ENCODE measurements at places on chromosomes 3 and 15.

DNA sequence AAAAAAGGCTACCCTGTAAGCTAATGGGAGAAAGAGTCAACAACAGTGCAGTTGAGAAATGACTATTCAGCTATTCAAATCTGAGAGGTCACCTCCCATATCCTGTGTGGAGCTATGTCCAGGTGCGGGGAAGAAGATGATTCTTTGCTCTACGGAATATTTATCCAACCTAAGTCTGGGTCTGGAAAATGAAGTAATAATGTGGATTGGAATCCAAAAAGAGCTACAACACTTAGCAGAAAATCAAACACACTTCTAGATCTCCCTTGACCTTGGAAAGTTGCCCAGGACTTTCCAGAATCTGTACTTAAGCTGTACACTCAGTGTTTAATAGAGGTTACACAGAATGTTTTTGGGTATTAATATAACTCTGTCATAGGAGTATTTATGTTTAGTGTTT lies 251.9 kb downstream of the NAALADL2 start:
- no peak for DNase-seq

DNA sequence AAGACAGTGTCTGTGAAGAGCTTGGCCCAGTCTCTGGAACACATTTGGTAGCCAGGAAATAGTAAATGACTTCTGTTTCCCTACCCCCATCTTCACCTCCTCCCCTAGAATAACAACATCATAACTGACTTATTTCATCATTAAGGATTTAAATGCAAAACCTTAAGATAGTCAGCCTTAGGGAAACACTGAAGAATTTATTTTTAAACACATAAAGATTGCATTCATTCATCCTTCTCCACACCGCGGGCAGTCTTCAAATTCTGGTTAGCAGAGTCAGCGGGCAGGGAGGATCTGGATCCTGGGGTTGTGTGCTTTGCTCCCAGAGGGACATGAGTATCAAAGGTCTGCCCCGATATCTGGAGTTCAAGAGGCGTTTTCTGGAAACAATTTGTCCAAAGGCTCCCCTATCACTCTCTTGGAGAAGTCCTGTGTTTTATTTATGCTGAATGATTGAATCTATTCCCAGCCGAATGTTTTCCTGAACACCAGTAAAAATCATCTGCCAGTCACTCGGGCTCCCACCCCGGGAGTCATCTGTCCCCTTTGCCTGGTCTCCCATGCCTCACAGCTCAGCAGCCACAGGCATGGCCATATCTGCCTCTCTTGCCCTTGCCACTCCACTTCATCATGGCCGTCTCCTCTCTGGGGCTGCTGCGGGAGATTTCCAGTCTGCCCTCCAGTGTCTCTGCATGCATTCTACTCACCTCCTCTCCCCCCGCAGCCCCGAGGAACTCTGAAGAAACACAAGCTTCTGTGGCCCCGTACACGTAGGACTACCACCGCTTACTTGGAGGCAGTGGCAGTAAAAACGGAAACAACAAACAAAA lies 234.7 kb upstream of the CTDSPL start:
- DNase-seq, result no peak

DNA sequence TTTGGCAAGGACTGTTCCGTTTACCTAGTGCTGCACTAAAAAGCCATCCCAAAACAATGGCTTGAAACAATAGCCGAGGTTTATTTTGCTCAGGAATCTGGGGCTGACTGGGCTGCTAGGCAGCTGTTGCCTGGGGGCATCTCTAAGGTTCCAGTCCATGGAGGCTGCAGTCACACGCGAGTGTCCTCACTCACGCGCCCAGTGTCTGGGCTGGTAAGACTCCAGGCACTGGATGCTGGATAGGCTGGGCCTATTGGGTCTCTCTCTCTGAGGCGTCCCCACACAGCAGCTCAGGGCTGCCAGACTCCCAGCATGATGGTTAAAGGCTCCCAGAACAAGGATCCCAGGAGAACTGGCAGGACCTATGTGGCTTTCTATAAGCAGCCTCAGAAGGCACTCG lies 34.2 kb downstream of the ALS2CL start:
- no peak for DNase-seq

DNA sequence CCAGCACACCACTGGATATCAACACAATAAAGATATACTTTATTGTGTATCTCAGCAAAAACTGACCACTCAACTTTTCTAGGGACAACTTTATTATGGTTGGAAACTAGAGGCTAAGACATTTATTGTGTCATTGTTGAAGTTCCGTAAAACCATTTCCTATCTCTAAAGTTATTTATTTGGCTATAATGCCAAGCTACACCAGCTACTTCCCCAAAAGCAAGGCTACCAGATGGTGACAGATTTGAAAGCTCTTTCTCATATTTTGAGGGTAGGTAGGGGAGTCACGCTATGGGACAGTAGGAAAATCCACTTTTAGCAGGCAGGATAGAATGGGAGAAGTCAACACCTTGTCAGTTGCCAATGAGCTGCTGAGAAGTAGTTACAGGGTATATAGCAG lies 834.6 kb upstream of the CFAP20DC start:
- DNase-seq, result no peak

- no peak for DNase-seq
These were observed 59.7 kb downstream of the SENP2 start for GRCh38 chr3:185645596-185646381.

Measured in NCI-H2081 treated with DMSO at 0.1 percent for 48 hours (cell line).